ENCODE measurements at places on chromosomes 12 and 14.

GRCh38 chr14:22391908-22392565 lies 197.0 kb downstream of the DAD1 start:
- peak; percentile 86 for DNase-seq

DNA sequence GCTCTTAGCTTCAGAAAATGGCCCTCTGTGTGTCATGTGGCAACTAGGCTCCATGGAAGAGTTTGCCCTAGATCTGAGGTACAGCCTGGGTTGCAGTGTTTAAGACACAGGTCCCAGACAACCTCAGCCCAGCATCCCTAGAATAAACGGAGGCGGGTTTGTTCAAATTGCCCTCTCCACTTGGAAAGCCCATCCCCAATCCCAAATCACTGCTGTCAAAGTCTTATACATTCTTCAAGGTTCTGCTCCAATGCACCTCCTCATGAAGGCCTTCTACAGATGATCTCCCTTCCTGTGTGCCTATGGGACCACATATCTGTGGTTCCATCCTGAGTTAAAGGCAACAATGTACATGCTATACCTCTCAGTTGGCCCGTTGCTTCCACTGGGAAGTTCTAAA lies 289.8 kb downstream of the DPF3 start:
- DNase-seq: no peak

DNA sequence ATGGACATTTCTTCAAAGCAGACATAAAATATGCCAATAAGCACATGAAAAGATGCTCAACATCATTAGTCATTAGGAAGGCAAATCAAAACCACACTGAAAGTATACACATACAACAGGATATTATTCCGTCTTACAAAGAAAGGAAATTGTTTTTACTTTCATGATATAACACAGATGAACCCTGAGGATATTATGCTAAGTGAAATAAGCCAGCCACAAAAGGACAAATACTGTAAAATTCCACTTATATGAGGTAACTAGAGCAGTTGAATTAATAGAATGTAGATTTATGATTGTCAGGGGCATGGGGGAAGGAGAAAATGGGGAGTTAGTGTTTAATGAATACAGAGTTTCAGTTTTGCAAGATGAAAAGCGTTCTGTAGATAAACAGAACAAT lies 4.2 kb downstream of the ACYP1 start:
- no peak for DNase-seq

- no peak for DNase-seq
These were observed 31.9 kb upstream of the ATP2A2 start for GRCh38 chr12:110249105-110249504.

DNA sequence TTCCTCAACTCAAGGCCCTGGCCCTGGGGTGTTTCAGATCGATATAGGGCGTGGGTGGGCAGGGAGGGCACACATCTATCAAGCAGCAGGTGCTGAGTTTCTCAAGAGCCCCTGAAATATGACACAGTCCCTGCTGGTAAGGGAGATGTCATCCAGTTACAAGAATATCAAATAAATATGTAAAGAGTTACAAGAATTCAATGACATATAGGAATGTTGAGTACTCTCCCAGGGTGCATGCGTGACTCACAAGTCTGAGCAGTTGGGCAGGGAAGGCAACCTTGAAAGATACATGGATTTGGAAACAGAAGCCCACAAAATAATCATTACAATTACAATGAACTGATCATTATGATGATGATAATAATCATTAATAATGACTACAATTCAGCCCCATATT lies 35.2 kb downstream of the MVK start:
- no peak for DNase-seq

DNA sequence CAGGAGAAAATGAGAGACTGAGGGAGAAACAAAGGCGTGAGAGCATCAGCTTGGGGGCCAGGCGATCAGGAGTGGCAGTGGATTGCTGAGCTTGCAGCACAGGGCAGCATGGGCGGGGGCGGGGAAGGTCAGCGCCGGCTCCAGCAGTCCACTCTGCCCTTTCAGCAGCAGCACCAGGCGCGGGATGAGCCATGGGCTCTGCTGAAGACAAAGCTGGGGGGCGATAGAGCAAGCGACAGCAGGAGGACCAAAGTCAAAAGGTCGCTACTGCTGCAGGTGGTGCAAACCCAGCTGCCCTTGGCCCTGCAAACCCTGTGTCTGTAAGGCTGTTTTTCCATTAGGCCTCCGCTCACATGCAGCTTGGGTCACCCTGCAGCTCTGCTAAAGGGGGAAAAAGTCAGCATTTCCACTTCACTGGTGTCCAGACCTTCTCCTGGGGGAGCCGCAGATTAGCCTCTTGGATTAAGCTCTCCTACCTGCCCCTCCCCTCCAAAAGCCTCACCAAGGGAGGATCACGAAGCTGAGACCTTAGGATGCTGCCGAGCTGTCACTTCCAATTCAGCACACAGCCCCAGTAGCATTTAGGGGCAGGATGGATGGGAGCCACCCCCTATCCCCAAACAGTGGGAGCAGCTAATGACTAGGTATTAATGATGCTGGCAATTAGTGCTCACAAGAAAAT lies 204.8 kb downstream of the DPF3 start:
- no peak for DNase-seq

- no peak for DNase-seq
These were observed 120.0 kb downstream of the OTOGL start for GRCh38 chr12:80219345-80219744.

DNA sequence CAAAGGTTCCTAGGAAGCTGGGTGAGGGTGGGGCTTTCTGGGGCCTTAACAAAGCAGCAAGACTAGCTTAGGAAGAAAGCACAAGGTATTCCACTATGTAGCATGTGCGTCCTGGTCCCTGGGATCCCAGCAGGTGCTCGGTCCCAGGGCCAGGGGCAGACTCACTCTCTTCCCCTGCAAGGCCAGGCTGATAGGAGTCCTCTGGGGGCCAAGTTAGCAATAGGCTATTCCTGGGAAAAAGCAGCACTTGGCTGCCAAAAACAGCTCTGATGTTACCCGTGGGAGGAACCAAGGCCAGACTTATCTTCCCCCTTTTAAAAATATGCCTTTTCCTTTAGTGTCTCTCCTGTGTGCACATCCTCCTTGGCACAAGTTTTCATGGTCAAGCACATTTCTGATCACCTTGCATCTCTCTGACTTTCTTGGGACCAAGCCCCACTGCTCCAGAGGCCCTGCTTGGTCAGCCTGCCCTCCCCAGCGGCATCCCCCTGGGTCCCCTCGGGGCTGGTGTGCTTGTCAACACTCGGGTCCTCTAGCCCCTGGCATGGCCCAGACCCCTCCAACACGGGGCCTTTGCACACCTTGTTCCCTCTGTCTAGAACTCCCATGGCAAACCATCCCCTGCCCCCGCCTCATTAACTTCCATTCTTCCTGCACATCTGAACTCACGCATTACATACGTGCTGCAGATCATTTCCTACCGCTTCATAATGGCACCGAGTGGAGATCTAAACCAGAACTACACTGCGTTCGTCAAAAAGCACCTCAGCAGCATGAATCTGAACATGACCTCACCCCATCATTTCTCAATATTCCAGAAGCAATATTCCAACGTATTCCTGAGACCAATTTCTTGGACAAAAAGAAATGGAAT lies 21.9 kb downstream of the CCDC92 start:
- no peak for DNase-seq

- DNase-seq: peak; percentile 44
These were observed 1.1 kb downstream of the TPI1 start for GRCh38 chr12:6868211-6869048.

All from OCI-M1 (cell line).